T follicular helper cell (primary cell): ENCODE measurements at places on chromosomes 1 and 21.

GRCh38 chr1:19831441-19831840, 16.4 kb upstream of the RNF186 start:
- no peak for DNase-seq

DNA sequence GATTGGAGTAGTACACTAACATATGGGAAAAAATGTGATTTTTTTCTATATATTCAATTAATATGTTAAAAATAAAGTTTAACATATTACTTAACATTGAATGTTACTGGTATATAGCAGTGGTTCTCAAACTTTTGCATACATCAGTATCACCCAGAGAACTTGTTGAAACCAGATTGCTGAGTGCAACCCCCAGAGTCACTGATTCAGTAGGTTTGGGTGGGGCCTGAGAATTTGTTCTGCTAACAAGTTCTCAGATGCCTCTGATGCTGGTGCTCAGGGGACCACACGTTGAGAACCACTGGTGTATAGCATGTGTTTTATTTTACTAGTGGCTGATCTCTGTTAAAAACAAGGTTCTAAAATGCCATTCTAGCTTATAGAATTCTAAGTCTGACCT, 161.9 kb downstream of the HHIPL2 start:
- DNase-seq, result no peak

DNA sequence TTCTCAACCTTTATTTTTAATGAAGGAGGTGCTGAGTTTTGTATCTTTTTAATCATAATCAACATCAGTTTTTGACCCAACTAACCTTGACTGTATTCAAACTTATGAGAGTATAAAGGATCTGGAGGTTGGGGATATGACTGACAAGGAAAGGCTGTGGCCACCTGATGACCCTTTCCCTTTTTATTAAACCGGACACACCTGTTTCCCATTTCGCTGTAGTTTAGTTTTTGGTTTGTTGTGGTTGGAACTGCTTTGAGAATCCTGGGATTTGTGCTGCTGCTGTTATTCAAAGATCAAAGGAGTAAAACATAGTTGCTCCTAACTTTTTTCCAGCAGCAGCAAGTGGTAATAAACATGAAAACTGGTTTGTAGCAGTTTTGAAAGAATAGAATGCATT, 12.4 kb downstream of the PRPF38A start:
- no peak for DNase-seq

- peak; percentile 71 for DNase-seq
Measured at GRCh38 chr1:160830321-160831153, 32.1 kb downstream of the CD244 start.

- DNase-seq, result no peak
Measured at GRCh38 chr1:47415728-47416318, at the start of gene FOXE3. FOXE3 (plus strand) TSS chr1:47416285; CDS start chr1:47416316, 31 bp downstream.
